ENCODE measurements at places on chromosomes 12 and 14.

GRCh38 chr14:61588419-61588901, 106.9 kb upstream of the HIF1A start:
- DNase-seq: no peak

DNA sequence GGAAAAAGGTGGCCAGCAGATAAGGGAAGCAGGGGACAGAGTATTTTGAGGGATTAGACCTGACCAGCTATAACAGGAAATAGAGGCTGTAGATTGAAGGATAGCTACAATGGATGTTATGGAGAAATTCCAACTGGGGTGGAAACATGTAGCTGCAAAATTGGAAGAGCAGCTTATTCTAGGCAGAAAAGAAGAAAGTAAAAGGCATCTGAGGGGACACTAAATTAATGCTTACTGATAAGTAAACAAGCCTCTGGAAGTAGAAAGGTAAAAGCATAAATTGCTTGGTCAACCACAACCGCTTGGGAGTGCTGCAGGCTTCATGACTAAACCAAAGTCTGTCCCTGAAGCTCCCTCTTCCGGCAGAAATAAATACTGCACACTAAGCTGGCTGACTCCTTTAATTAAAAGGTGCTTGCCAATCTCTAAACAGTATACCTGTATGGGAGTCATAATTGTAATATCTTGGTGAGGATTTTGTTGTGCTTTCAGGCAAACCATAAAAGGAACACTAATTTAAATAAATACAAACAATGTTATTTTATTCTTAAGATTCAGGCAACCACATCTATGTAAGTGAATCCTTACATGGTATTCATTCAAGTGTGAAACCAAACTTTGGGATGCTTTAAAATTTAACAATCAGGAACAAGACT, 7.7 kb downstream of the UBC start:
- peak; percentile 98 for DNase-seq

DNA sequence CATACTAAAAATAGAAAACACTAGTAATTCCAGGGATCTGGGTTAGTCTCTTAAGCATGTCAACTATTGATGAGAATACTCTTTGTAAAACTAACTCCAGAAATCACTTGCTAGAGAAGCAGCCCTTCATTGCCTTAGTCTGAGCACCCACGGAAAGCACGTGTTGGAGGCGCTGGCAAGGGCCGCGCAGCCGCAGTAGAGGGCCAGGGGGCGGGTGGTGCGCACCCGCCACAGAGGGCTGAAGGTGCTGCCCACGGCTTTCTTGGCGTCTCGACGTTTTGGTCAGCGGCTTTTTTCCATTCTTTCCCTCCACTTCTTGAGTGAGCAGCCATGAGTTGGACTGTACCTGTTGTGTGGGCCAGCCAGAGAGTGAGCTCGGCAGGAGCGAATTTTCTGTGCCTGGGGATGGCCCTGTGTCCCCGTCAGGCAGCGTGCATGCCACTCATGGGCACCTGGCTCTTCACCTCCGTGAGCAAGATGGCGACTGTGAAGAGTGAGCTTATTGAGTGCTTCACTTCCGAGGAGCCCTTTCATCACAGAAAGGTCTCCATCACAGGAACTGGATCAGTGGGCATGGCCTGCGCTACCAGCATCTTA, 68.4 kb upstream of the PPM1H start:
- DNase-seq: no peak

- no peak for DNase-seq
Measured at GRCh38 chr14:81178063-81178462, 42.7 kb downstream of the GTF2A1 start.

- DNase-seq: no peak
Measured at GRCh38 chr12:101780599-101780998, 41.3 kb upstream of the SYCP3 start.

GRCh38 chr14:53525608-53526007, 372.5 kb upstream of the DDHD1 start:
- DNase-seq: no peak

GRCh38 chr12:27824126-27824842, 44.2 kb upstream of the MANSC4 start:
- DNase-seq: no peak

GRCh38 chr12:115504306-115505290, 772.9 kb downstream of the MED13L start:
- peak; percentile 60 for DNase-seq

- DNase-seq: no peak
Measured at GRCh38 chr12:51127050-51127729, 43.8 kb upstream of the CSRNP2 start.

All from endodermal cell (in vitro differentiated cells).